ENCODE measurements at places on chromosomes 4 and X.

DNA sequence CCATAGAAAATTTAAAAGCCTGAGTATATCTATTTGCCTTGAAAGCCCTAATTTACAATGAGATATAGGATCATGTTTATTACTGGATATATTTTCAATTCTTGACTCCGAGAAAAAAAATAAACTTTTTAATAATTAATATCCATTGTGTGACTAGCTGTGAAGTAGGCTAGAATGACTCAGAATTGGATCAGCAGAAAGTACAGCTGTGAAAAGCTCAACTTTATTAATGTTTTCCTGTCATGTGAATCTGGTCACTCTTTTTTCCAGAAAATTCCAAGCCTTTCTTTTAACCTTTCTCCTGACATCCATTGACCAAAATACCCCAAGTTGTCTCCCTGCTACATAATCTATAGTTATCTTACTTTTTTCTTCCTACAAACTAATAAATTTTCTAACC is 171.8 kb upstream of the PACRGL start:
- no peak for DNase-seq

DNA sequence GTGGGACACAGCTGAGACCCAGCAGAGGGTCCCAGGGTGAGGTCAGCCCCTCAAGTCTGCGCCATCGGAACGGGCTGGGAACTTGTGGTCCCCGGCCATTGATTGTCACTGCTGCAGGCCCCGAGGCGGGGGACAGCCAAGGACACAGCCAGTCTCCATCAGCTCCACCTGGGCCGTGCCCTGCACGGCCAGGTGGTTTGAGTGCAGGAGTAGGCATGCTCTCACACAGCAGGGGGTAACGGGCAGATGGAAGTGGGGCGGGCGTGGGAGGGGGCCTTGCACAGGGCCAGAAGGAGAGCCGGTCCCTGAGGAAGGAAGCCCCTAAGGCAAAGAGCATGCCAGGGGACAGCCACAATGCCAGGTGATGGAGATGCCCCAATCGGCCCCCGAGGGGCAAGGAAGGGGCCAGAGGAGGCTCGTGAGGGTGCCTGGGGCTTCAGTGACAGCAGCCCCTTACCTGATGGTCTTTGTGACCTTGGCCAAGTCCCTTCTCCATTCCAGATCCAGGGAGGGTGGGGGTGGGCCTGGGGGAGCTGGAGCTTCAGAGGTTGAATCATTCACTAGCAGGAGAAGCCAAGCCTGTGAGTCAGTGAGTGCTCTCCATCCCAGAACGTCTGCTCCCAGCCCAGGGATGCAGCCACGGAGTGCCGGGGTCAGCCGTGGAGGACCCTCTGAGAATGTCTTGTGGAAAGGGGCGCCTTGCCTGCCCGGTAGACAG is 2.3 kb downstream of the ATP2B3 start:
- DNase-seq: no peak

GRCh38 chr4:184409911-184410692 is 64.2 kb downstream of the IRF2 start:
- DNase-seq: peak; percentile 87

- DNase-seq: no peak
These were observed 4.8 kb downstream of the PROM1 start for GRCh38 chr4:16079046-16079445.

DNA sequence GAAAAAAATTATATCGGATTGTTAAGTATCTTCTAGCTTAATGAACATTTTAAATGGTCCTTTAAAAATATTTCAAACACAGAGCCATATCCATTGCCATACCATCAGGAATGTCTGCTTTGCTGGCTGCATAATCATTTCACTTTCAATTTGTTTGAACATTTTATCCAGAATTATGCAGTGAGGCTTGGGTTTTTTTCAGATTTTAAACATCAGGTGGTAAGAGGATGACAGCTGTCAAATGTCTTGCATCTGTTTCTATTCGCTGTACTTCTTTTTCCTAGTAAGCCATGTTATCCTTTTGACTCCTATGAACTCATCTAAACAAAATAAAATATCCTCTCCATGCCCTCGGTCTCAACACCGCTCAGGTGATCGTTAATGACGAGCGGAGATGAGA is 802 bp downstream of the RFC1 start:
- DNase-seq: no peak

DNA sequence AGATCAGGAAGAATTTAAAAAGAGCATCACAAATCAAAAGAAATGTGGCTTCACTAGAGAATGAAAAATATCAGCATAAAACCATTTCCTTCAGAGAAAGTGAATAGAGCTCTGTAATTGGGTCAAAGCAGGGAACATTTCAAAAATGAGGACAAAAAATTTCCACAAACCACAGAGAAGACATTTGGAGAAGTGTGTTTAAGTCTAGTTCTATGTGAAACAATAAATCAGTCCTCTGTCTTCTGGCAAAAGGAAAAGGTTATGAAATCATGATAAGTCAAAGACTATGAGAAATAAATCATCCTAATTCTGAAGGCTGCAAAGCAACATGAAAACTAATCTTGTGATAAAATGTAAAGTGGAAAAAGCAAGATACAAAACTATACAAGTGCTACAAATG is 27.9 kb downstream of the SMPX start:
- no peak for DNase-seq

DNA sequence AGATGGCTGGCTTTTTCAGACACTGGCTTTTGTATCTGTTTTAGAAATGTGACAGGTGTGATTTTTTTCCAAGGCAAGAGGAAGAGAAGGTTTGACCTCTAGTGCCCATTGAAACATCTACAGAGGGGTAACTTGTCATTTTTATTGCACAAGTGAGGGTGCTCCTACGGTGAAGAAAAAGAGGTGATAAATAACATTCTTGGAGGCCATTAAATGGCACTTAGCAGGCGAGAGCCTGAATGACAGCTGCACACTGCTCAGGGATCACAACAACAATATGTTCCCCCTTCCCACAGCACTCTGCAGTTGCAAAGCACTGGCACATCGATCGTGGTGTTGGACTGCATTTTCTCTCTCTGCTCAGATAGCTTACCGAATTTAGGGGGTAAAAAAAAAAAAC is 22.9 kb downstream of the FAM184B start:
- no peak for DNase-seq

Data from Jurkat, Clone E6-1 (cell line).